ENCODE measurements at places on chromosomes 1 and 21. TPM values are rescaled to one million over a fixed set of nuclear protein-coding genes. Genes with fewer than 3 reads are reported as not detected.

HSD11B1 gene
- total RNA-seq, result 35.0 TPM

LHX8 gene
- total RNA-seq, result not detected

CYP4A11 gene
- total RNA-seq, result not detected

ETNK2 gene
- 5.2 TPM for total RNA-seq

ACTL8 gene
- 0.16 TPM for total RNA-seq

DCAF8 gene
- total RNA-seq, result 90.5 TPM

Data from bronchial smooth muscle cell (primary cell).